ENCODE measurements at places on chromosomes 6 and 20. TPM values are rescaled to one million over a fixed set of nuclear protein-coding genes. Genes with fewer than 3 reads are reported as not detected.

The BPIFB1 gene
- not detected for polyA plus RNA-seq

The ZSCAN23 gene
- 0.91 TPM for polyA plus RNA-seq

The PAK5 gene
- 0.10 TPM for polyA plus RNA-seq

The DUSP15 gene
- polyA plus RNA-seq, result not detected

GRCh38 chr6:35590622-35591066, 77.9 kb upstream of the TULP1 start:
- DNase-seq, result no peak

The GGTLC1 gene
- polyA plus RNA-seq, result not detected
